ENCODE measurements at places on chromosomes 16 and 17.

- peak; percentile 24 for DNase-seq
Measured at GRCh38 chr16:70159355-70160348, 13.9 kb upstream of the CLEC18C start.

GRCh38 chr17:18964550-18964949 is 12.6 kb downstream of the SLC5A10 start:
- no peak for DNase-seq

DNA sequence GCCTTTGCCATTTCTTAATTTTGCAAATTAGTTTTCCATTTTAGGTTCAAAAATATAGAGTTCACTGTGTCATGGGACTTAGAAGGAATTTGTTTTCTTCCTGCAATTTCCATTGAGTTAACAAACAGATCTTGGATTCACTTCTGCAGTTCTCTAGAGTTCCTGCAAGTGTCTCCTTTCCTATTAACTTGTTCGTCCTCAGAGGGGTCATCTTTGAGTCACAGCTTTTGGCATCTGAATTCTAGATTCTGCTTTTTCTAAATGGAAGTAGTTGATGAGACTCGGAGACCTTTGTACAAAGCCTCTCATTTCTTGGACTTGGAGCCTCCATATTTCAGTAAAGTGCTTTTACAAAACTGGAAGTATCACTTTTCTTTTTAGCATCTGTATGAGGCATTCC is 323.3 kb downstream of the BCAS3 start:
- peak; percentile 74 for DNase-seq

- DNase-seq = no peak
Measured at GRCh38 chr16:85534536-85535351, 78.4 kb upstream of the GSE1 start.

- DNase-seq = peak; percentile 29
Measured at GRCh38 chr16:21663889-21664647, at the start of gene OTOA. Gene OTOA, plus strand, starts transcription at chr16:21663968. Its CDS starts 14,547 bp downstream, at chr16:21678515.

DNA sequence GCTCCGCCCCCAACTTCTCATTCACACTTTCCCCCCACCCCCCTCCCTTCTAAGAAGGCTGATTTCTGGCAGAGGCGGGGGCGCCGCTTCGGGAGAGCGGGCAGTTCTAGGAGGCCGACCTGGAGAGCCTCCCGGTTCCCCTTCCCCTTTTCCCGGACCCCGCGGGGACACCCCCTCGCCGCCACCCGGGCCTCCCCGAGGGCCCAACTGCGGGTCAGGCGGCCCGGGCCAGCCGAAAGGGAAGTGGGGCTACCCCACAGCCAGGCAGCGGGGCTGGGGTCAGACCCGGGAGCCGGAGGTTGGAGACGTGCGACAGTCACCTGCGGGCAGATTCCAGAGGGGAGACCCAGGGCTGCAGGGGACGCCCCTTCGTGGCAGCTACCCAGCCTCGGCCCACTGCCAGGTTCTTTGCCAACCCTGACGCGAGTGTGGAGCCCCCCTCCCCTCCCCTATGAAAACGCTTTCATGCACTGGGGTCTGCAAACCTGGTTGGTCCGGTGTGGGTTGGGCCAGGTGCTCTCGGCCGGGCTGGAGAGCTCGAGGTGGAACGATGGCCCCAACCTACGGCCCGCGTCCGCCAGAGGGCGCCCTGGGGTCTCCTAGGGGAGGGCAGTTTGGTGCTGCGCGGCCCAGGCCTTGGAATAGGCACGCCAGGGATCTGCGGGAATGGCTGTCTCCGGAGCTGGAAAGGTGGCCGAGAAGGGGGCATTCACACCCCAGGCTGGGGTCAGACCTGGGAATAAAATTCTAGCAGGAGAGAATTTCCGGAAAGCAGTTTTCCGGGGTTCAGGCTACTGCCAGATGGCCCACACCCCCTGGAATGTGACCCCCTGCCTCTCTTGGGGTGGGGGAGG is 721 bp upstream of the SOCS3 start:
- peak; percentile 92 for DNase-seq

- peak; percentile 88 for DNase-seq
Measured at GRCh38 chr16:30409125-30410060, 2.0 kb downstream of the ZNF771 start.

DNA sequence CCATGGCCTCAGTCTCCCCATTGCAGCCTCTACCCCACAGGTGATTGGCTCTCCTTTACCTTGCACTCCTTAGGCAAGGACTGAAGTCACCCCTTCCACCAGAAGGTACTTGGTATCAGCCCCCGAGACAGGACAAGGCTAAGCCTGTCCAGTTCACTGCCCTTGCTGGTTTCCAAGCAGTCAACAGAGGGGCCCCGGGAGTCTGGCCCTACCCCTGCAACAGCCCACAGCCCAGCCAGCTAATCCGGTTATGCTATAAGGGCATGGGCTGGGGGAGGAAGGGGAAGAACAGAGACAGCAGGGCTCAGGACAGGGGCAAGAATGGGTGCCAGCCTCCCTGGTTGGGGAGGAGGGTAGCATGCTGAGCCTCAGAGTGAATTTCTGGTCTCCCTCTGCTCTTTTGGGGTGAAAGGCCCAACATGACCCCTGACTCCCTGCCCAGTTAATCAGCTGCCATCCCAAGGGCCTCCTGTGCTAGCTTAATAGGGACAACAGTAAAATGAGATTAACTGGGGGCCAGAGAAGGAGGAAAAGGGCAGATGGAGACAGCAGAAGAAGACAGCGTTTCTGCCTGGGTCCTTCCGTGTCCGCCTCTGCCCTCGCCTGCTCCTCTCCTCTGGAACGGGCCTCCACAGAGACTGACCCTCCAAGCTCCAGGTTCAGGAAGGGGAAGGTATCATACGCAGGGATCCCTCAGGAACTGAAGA is 10.7 kb downstream of the DLG4 start:
- DNase-seq = no peak

GRCh38 chr17:64212122-64212521 is 50.9 kb downstream of the TEX2 start:
- DNase-seq = peak; percentile 71

DNA sequence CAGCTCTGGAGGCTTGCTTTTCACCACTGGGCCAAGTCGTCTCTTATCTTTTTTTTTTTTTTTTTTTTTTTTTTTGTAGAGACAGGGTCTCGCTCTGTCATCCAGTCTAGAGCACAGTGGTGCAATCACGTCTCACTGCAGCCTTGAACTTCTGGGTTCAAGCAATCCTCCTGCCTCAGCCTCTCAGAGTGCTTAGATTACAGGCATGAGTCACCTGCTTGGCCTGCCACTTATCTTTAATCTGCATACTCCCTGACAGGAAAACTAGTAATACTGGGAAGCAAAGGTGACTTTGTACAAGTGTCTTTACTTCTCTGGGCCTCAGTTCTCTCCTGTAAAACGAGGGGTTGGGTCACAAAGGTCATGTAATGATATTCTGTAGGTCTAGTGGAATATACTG is 15.0 kb downstream of the NTN1 start:
- DNase-seq = no peak

DNA sequence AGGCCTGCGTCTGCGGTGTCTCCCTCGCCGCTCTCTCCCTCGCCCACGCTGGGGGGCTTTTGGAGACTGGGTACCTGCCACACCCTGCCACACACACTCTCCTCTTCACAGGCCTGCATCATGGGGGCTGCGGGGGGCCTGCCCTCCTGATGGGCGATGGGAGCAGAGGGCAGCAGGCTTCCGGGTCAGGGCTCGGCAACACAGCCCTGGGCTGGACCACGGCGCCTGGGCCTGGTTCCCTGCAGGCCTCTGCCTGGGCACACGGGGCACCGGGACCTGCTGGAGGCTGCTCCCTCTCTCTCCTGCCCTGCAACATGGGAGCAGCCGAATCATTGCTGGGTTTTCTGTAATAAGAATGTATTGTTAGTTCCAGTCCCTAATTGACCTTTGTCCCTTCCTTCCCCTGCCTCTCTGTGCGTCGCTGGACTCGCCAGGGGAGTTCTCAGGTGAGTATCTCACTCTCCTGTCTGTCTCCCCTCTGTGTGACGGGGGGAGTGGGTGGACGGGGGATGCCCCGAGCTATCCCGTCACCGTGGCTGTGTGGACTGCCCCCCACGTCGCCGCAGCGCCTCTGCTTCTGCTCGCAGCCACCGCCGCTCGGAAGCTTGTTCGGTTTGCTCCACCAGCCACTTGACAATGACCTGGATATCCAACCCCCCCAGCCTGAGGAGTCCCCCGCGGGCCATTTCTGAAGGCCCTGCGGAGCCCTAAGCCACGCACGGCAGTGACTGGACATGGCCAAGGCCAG is 13.5 kb downstream of the NME3 start:
- DNase-seq = no peak

DNA sequence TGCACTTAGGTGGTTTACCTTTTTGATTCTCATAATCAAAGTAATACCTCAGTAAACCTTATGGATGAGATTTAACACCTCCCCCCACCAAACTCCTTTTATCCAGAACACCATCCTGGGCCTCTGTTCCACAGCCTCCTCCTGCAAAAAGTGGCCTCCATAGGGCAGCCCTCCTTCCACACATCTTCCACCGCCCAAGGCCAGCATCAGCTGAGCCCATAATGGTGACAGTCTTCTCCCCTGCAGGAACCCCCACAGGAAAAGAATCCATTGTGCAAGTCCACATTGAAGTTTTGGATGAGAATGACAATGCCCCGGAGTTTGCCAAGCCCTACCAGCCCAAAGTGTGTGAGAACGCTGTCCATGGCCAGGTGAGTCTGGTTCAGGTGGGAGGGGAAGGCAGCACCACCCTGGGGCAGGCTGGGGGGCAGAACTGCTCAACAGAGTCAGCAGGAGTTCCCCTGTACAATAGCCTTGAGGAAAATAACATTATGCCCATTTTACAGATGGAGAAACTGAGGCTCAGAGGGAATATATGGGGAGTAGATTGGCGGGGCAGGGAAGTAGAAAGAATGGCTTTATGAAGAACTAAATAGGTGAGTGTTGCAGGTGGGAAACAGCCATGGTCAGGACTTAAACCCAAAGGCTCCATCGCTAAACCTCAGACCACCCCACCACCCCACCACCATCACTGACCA is 29.2 kb upstream of the BEAN1 start:
- DNase-seq = no peak

GRCh38 chr16:70302745-70303144 is 3.8 kb downstream of the DDX19B start:
- DNase-seq = no peak

- peak; percentile 86 for DNase-seq
Measured at GRCh38 chr17:1485423-1486376, 6.8 kb downstream of the MYO1C start.

DNA sequence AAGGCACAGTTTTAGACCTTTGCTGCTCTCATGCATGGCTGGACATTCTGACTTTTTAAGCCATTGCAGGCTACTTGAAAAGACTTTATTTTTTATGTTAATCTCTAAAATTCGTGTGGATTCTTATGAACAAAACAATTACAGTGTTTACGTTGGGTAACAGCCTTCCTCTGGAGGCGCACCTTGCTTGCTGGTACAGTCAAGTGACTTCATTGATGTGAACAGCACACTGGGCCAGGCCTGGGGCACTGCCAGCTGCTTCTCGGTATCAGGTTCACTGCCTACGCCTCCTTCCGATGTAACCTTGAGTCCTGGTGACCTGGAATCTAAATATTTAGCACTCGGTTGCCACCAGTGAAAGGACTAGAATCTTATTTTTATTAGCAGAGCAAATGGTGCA is 27.8 kb downstream of the MARCHF10 start:
- no peak for DNase-seq

DNA sequence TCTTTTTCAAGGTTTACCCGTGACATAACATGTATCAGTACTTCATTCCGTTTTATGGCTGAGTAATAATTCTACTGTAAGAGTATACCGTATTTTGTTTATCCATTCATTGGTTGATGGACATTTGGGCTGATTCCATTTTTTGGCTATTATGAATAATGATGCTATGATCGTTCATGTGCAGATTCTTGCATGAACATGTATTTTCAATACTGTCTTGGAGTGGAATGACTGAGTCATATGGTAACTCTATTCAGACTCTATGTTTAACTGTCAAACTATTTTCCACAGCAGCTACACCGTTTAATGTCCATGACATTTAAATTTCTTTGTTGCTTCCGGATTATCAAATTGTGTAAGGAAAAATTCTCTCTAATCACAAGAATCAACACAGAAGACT is 17.9 kb downstream of the BFAR start:
- no peak for DNase-seq

DNA sequence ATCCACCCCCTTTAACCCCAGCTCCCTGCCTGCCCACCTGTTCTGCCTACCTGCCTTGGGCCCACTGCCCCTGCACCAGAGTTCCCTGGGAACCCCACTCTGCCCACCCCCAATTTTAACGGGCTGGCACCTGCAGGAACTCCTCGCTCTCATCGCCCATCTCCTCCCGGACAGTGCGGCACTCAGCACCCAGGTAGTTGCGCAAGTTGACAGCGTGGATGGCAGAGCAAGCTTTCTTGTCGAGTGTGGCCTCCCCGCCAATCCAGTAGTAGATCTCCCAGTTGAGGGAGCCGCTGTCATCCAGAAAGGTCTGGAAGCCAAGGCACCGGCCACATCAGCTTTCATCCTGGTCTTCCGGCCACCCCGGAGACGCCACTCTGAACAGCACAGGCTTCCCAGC is 7.8 kb downstream of the FLII start:
- DNase-seq = no peak

DNA sequence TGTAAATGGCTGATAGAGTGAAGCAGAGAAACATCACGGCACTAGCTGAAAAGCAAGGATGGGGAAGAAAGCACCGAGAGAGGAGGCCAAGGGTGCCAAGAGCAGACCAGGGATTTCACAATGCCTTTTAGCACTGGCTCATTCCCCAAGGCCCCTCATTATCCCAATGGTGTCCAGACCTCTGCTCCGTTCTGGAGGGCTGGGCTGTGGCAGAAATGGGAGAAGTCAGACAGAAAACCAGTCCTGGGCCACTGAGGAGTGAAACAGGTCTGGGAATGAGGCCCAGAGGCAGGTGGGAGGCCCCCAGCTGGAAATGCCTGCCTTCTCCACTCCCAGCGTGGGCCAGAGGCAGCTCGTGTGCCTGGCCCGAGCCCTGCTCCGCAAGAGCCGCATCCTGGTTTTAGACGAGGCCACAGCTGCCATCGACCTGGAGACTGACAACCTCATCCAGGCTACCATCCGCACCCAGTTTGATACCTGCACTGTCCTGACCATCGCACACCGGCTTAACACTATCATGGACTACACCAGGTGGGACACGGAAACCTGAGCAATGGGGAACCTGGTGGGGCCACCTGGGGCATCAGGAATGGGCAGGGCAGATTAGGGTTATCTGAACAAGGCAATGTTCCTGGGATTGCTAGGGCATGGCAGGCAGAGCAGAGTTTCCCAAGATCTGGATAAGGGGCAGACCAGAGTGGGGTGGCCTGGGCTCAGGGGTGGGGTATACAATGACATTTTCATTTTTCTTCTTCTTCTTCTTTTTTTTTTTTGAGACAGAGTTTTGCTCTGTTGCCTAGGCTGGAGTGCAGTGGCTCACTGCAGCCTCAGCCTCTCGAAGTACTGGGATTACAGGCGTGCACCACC is 20.3 kb downstream of the ANKRD40 start:
- DNase-seq = peak; percentile 55

DNA sequence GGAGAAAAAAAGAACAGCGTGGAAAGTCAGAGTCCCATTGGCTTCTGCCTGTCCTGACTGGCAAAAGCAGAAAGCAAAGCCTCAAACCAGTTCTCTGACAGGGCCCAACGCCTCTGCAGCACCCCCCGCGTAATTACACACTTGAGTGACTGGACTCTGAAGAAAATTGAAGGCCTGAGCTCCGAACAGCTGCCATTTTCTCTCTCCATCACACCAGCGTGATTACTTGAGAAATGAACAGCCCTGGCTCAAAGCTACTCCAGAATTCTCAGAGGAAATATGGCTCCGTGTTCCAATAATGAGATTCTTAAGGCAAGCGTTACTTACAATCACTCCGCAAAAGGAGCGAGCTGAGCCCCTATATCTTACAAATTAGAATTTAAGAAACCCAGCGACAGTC is 142.7 kb upstream of the C17orf78 start:
- no peak for DNase-seq
